CD4-positive, alpha-beta T cell treated with Interleukin-6 at 100 ng/mL for 8 hours (primary cell): ENCODE measurements at places on chromosomes 2 and 18.

- no peak for DNase-seq
These were observed 73.7 kb upstream of the ETAA1 start for GRCh38 chr2:67323209-67323991.

GRCh38 chr18:37598966-37599896, 33.6 kb upstream of the CELF4 start:
- DNase-seq: no peak

GRCh38 chr2:138373993-138374408, 127.6 kb upstream of the SPOPL start:
- no peak for DNase-seq

DNA sequence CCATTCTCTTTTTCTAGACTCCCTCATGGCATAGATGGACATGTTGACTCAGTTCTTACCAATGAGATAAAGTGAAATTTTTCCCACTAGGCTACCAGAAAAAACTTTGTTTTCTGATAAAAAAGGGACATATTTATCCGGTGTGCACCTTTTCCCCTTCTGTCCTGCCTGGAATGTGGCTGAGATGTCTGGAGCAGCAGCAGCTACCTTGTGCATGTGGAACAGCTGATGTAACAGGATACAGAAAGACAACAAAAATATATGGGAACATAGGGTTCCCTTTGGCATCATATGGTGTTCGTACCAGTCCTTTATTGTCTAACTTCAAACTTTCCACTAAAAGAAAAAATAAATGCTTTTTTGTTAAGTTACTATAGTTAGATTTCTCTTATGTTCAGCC, 460.2 kb upstream of the HS6ST1 start:
- DNase-seq: no peak

DNA sequence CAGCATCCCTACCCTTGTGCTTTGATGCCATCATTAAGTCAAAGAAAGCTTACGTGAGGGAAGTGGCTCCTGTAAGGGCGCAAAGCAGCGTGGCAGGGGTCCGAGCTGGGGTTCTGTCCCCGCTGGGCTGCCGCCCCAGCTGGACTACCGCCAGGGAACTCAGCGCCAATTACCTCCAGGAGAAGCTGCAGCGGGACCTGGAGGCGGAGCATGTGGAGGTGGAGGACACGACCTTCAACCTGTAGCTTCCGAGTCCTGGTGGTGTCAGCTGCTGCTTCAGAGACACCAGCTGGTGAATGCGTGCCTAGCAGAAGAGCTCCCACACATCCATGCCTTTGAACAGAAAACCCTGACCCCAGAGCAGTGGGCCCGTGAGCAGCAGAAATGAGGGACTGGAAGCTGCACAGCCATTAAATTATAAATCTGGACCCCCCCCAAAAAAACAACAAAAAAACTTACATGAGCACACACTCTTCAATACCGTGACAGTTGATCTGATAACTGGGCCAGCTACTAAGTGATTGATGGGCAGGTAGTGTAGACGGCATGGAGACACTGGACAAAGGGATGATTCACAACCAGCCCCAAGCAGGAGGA, 20.1 kb upstream of the YES1 start:
- DNase-seq: no peak

DNA sequence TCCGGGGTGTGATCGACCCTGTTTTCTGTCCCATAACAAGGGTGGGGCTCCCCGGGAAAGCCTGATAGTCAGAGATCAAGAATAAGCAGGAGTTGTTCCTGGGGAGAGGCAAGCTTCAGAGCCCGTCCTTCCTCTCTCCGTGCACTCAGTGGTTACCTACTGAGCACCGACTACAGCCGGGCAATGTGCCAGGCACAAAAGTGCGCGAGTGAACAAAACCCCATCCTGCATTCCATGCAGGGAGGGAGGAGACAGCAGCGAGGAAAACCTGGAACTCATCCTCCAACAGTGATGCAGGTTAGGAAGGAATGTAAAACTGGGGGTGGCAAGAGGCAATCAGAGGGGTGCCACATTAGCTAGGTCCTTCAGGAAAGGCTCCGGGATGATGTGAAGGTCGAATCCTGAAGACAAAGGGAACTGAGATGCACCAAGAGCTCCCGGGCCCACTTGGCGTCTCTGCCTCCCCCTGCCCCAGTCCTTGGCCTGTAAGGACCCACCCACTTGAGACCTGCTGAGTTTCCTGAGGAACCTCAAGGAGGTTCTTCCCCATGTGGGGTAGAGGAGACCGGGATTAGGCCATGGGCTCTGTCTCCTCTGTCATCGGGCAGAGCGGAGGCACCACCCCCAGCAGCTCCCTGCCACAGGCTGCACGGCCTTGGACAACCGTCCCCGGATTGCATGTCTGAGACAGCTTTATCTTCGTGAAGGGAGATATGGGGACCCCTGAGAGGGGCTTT, 198.2 kb downstream of the NDUFA10 start:
- DNase-seq: no peak

DNA sequence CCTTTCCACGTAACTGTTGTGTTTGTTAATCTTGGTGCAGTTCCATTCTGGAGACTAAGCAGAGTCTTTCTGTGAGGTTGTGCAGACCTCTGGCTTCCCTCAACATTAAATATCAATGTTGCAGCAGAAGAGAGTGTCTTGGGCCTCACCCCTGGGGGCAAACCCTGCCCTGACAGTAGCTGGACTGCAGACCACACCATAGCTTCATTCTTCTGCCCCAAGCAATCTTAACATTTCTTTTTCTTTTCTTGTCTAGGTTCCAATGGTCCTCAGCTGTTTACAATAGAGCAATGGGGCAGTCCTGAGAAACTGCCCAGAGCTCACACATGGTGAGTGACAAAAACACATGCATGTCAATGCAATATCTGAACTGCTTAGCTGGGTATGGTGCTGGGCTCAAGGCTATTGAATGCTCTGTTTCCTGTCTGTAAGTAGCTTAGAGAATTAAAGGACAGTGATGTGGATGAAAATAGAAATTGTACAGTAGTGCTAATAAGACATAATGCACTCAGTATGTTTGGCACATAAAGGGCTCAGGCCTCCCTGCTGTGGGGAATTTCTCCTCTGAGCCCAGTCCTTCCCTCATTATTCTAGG, 237.6 kb downstream of the ALPK2 start:
- DNase-seq: no peak

DNA sequence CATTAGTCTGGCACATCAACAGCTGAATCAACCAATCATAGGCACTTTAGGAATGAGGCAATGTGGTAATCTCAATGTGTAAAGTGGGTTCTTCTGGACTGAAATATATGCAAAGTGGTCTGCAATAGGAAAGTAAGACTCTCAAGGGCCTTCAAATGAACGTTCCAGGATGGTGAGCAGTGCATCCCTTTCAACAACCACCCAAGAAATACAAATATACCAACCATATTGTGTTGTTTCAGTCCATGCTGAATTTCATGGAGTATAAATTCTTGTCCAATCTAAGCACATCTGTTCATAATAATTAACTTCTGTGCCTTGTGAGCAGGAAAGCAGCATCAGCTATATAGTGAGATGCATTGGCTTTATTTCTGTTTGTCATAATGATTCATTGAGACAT, 556.2 kb downstream of the THSD7B start:
- DNase-seq: no peak

- no peak for DNase-seq
These were observed 391.5 kb downstream of the IRS1 start for GRCh38 chr2:226408141-226408540.

- DNase-seq: no peak
These were observed 400.6 kb upstream of the CHST9 start for GRCh38 chr18:27585602-27586173.

GRCh38 chr2:69192176-69192945, 179.4 kb downstream of the ANTXR1 start:
- DNase-seq: no peak

DNA sequence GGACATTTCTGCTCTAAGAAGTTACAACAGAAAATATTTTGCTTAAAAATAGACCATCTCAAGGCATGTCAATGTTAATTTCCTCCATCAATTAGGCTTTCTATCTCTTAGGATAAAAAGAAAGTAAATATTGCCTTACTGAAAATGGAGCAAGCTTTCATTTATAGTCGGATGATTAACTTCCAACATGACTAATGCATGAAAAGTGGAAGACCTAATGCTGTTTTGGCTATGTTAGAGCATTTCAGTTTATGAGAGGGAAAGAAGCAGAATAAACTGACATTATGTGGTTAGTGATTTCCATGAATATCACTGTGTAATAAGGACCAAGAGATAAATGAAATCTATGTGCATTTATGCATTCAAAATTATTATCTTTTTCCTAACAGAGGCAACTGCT, 475.2 kb upstream of the UBE2E3 start:
- DNase-seq: no peak

- no peak for DNase-seq
These were observed 3.3 kb downstream of the KLHL23 start for GRCh38 chr2:169736902-169737301.

DNA sequence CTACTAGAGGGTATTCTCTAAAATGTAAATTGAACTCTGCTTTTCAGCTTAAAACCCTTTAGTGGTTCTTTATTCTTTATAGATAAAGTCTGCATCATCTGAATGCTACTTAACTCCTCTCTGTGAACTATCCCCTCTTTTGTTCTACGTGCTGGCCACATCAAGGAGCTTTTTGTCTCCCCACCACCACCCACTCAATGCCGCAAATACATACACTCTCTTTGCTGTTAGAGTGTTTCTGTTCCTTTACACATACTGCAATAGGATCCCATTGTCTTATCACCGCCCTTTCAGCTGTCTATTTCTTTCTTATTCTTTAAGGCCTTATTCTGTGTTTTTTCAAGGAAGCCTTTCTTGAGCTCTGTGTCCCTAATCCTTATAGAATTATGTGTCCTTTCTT, 83.3 kb downstream of the EML4 start:
- DNase-seq: no peak

- DNase-seq: no peak
These were observed 3.8 kb downstream of the DLX2 start for GRCh38 chr2:172098650-172099471.

DNA sequence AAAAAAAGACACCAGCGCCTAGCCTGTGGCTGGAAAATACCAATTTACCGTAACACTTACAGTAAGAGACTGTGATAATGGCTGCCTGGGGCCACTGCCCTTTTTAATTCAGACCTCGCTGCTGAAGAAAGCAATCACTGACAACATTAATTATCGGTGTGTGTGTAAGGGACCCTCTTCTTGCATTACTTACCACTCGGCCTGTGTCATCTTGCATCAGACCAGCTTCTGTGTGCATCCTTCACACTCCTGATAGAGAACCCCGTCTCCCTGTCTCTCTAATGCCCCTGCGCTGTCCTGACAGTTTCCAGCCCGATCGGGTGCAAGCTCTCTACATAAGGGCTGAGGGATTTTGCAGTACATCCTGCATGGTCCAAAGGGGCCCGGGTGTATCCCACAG, 124.4 kb downstream of the ZNF516 start:
- DNase-seq: no peak

DNA sequence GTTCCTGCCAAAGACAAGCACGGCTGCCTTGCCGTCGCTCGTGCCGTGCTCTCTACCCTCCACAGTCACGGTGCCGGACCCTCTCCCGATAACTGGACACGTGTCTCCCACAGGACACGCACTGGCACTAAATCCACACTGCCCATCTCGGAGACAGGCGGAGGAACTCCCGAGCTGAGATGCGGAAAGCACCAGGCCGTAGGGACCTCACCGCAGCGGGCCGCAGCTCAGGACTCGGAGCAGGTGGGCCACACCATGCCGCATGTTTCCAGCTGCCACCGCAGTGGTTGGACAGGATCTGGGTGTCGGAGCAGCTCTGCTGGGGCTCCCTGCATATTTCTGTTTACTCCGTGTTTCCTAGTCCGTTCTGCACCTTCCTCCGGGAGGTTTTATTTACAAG, 127.2 kb downstream of the TPO start:
- no peak for DNase-seq

- no peak for DNase-seq
These were observed 126.0 kb downstream of the NXPH2 start for GRCh38 chr2:138654146-138654545.

DNA sequence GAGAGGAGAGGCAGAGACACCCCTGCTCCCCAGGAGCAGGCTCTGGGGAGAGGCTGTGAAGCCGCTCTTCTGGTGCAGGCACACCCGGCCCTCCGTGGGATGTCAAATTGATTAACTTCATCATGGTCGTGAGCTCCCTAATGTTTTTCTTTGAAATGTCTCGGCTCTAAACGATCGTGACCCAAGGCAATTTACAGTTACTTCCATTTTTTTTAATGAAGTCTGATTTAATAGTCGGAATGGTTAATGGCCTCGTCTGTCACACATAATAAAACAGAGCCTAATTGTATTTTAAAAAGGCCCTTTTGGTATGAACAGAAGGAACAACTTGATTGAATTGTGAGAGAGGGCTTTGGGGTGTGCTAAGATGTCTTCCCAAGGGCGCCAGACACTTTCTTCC, 130.2 kb downstream of the SMAD2 start:
- DNase-seq: no peak

DNA sequence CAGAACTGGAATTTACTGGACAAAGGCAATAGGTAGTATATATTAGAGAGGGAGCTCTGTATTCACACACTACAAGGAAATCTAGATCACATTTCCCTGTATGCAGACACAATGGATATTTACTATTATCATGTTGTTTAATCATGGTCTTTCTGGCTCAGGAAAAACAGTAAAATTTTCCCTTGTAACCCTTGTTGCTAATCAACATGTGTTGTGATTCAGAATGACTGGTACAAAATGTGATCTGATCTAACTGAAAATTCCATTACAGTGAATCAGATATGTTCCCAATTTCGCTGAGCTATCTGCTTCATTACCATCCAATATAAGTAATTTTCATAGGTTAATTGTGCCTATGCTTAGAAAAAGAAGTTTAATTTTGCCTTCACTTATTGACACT, 1109.7 kb downstream of the LRP1B start:
- no peak for DNase-seq

- DNase-seq: no peak
These were observed 9.6 kb downstream of the ACKR3 start for GRCh38 chr2:236579048-236579745.

- DNase-seq: no peak
These were observed 58.0 kb upstream of the TMEM163 start for GRCh38 chr2:134776836-134777235.

- no peak for DNase-seq
These were observed 277.8 kb upstream of the CYRIA start for GRCh38 chr2:16943279-16943958.

DNA sequence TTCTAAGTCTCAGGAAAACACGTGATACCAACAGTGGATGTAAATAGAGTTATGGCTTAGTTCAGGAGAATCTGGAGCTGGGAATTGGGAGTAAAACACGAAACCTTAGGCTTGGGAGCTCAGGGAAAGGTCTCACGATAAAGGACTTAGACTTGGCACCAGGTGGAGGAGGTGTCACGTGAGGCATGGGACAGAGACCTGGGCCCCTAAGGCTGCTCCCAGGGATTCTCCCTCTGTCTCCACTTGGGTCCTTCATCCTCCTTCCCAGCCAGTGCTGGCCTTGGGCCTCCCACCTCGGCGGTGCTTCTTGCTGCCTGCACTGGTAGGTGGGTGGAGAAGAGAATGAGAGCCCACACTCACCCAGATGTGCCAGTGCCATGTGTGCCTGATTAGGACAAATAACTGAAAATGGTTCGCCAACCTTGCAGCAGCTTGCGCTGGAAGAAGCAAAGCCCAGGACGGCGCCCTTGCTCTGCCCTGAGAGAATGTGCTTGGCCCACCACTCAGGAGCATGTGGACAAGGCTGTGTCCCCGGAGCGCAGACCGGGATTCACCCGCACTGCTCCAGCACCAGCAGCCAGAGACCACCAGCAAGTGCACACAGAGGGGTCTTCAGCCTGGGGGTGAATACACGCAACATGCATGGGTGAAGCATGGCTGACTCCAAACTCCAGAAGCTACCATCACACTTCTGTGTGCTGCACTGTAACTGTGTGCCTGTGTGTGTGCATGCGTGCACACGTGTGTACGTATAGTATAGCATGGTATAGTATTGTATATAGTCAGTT, 48.1 kb downstream of the PSMG2 start:
- DNase-seq: no peak
